ENCODE measurements at places on chromosomes 1 and 21.

DNA sequence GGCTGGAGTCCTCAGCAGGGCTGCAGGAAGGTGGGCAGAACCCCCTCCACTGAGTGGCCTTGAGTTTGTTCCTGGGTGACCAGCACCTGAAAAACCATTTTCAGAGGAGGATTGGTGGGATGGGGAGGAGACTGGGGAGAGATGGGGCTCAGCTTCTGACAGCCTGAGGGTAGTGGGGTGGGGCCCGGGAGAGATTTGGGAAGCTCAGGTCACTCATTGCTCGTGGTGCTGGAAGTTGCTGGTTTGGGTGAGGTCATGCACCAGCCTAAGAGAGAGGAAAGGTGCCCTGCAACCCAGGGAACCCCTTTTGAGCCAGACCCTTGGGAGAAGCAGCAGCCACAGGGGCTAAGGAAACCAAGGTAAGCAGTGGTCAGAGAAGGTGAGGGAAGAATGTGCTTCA, 100.8 kb downstream of the EBNA1BP2 start:
- no peak for DNase-seq

- no peak for DNase-seq
These were observed 3.2 kb upstream of the DENND1B start for GRCh38 chr1:197778366-197778945.

- no peak for DNase-seq
These were observed 143.4 kb upstream of the ERRFI1 start for GRCh38 chr1:8169364-8170058.

- DNase-seq = no peak
These were observed 30.2 kb downstream of the LPAR3 start for GRCh38 chr1:84862810-84863251.

DNA sequence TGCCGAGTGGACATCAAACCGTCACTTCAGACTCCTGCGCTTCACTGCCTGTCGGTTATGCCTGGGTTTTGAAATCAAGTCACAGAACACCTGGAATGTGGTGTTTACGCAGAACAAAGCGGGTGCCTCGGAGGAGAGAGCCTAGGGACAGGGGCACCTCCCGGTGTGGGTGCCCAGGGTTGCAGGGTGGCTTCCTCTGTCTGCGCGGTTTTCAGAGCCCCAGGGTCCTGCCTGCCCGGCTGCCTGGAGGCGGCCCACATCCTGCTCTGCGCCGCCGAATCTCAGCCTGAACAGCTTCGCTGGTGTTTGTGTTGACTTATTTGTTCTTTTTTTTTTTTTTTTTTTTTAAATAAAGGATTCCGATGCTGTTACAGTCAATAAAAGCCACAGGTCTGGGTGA, 113.5 kb upstream of the COL6A1 start:
- no peak for DNase-seq

- no peak for DNase-seq
These were observed 363.5 kb upstream of the DUSP10 start for GRCh38 chr1:222105393-222105737.

DNA sequence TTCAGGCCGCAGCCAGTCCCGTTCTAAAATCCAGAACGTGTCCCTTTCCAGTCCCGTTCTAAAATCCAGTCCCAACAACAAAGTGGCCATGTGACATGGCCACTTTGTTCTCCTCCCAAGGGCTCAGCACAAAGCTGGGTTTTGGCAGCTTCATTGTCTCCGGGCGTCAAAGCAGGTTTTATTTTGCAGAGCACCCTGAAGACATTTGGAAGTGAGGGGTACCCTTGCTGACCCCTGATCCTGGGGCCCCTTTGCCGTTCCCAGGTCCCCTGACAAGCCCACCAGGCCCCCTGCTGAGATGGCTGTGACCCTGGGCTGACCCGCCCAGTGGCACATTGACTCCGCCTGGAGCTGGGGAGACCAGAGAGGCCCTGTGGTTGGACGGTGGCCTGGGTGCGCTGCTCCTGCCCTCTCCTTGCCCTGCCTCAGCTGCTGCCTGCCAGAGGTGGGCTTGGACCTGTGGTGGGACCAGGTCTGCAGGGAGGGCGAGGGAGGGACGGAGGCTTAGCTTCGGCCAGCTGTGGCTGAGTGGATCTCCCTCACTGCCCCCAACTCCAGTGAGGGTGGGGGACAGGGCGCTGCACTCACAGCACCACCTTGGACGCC, 4.3 kb downstream of the PFKL start:
- no peak for DNase-seq

DNA sequence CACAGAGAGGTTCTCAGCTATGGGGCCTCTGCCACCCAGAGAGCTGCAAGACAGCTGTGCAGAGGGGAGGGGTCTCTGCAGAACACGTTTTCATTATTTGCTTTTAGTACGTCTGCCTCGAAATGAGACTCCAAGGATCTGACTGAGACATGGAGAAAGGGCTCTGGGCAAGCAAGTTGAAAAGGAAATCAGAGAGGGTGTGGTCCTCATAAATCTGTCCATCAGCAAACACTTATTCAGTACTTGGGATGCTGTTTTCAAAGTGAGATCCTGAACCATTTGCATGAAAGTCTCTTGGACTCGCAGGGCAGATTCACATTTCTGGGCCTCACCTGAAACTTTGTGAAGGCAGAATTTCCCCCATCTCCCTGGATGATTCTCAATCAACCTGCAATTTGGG, 197.4 kb upstream of the GALNT2 start:
- no peak for DNase-seq

GRCh38 chr1:114564141-114564540, 17.3 kb downstream of the BCAS2 start:
- no peak for DNase-seq

- no peak for DNase-seq
These were observed 104.9 kb upstream of the EDN2 start for GRCh38 chr1:41589395-41589794.

DNA sequence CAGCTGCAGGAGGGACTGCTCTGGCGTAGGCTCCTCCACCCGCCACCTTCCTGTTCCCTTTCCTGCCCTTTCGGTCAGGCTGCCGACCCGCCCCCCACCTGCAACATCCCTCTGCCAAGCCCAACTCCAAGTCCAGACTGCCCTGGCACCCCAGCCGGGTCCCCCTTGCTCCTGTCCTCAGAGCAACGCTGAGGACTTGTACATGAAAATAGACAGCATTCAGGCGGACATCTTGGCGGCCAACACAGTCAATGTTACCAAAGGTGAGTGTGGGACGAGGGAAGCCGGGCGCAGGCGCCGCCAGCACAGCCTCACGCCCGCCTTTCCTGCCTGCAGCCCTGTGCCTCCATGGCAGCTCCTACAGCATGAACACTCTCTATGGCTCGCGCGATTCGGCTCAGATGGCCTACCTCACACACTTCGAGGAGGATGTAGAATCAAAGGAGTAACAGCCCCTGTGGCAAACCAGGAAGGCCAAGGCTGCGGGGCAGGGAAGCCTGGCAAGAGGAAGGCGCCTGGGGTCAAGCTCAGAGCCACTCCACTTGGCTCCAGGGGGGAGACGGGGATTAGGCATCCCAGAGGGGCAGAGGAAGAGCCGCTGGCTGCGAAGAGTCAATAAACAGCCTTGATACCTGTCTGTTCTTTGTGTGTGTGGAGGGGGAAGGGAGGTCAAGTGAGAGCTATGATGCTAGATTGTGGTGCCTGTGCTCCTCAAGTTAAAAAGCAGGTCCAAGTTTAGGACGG, 5.8 kb downstream of the RNU5D-1 start:
- no peak for DNase-seq

- DNase-seq = no peak
These were observed 37.9 kb downstream of the GABPA start for GRCh38 chr21:25772686-25773085.

GRCh38 chr21:41621513-41621912, 113.6 kb upstream of the TMPRSS2 start:
- DNase-seq = no peak
